ENCODE measurements at places on chromosomes 7 and 10.

DNA sequence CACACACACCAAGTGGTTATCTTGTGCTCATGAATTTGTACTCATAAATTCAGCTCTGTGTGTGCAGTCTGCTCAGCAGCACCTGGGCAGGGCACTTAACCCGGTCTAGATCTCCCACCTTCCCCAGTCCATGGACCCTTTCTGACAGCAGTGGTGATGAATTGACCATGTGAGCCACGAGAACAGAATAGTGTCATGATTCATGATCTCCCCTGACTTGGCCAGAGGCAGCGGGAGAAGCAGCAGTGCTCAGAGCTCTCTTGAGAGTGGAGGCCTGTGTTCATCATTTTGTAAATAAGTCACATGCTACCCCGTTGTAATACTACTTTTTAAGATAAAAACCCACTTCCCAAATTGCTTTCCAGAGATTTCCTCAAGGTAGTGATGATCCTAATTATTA is 74.2 kb downstream of the GALNT17 start:
- no peaks in the 10 kb centered on the region for H3K27me3 ChIP-seq
- H3K4me1 ChIP-seq: no peaks in the 10 kb centered on the region
- DNase-seq: no peak
- H3K36me3 ChIP-seq: no peaks in the 10 kb centered on the region

DNA sequence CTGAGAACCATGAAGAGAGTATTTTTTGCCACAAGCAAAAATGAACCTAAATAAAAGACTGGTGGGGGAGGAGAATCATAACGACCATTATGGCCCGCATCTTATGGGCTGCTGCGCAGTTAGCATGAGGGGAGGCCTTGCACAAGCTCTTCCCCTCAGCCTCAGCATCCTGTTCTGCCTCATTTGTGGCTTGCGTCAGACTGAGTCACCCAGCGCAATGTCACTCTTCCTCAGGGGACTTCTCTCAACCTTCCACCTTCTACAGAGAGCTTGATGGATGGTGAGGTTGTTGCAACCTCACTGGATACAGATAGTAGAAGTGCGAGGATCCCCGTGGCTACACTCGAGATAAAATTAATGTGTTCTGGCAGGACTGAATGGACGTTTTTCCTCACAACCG is 16.8 kb upstream of the GPR15LG start:
- H3K27ac ChIP-seq: no peak overlapping the region
- no peak overlapping the region for H3K4me3 ChIP-seq
- DNase-seq: no peak
- peaks cover 28% of the 10 kb centered on the region for H3K36me3 ChIP-seq
- H3K27me3 ChIP-seq: peaks cover 9% of the 10 kb centered on the region

DNA sequence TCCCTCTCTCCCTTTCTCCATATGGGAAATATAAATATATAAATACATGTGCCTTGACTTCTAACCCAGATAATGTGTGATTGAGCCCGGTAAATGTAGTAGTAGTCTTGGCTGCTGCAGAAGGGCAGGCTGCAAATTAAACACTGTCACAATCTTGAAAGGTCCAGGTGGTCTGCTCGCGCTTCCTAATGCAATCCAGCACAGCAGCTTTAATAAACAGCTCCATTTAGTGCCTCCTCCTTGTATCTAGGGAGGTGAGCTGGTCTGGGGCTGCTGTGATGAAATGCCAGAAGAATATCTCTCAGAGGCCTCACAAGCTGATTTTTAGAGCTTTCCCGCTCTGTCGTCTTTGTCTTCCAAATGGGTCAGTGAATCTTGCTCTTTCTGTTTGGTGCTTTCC is 782 bp downstream of the POU6F2 start:
- no peak overlapping the region for H3K27ac ChIP-seq
- no peak for DNase-seq
- H3K36me3 ChIP-seq: no peaks in the 10 kb centered on the region
- H3K27me3 ChIP-seq: peaks cover 37% of the 10 kb centered on the region
- H3K4me1 ChIP-seq: no peaks in the 10 kb centered on the region

- H3K4me1 ChIP-seq: no peaks in the 10 kb centered on the region
- no peaks in the 10 kb centered on the region for H3K27me3 ChIP-seq
- DNase-seq: no peak
- H3K27ac ChIP-seq: no peak overlapping the region
- no peaks in the 10 kb centered on the region for H3K36me3 ChIP-seq
- H3K4me3 ChIP-seq: no peak overlapping the region
Observed at GRCh38 chr10:14093730-14094484, 236.8 kb downstream of the FRMD4A start.

GRCh38 chr10:81820418-81820817 is 54.6 kb upstream of the NRG3 start:
- no peaks in the 10 kb centered on the region for H3K27me3 ChIP-seq
- no peak overlapping the region for H3K27ac ChIP-seq
- no peaks in the 10 kb centered on the region for H3K4me1 ChIP-seq
- H3K4me3 ChIP-seq: no peak overlapping the region
